ENCODE measurements at places on chromosomes 3 and 15.

- no peak for DNase-seq
These were observed 15.7 kb upstream of the USF3 start for GRCh38 chr3:113712129-113712528.

GRCh38 chr3:35680866-35681650 is 41.7 kb downstream of the ARPP21 start:
- no peak for DNase-seq

- peak; percentile 80 for DNase-seq
These were observed at the start of gene CSK for GRCh38 chr15:74781431-74782258. Gene CSK (plus strand): TSS chr15:74782080. CDS start chr15:74798298, 16,218 bp downstream.

DNA sequence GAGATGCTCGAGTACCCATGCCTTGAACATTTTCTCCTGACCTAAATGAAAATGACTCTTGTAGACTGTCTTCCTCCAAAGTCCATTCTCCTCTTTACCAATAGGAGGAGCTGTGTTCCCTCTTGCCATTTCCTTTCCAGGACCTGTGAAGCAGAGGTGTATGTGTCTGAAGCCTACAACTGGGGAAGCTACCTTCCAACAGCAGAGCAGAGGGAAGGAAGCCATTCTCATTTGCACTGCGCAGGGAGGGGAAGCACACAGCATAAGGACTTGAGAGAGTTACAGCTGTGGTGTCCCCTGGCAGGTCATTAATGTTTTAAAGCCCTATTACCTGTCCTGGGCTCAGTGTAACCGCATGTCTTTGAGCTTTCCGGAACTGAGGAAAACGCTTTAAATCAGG is 38.7 kb downstream of the HSPBAP1 start:
- no peak for DNase-seq

DNA sequence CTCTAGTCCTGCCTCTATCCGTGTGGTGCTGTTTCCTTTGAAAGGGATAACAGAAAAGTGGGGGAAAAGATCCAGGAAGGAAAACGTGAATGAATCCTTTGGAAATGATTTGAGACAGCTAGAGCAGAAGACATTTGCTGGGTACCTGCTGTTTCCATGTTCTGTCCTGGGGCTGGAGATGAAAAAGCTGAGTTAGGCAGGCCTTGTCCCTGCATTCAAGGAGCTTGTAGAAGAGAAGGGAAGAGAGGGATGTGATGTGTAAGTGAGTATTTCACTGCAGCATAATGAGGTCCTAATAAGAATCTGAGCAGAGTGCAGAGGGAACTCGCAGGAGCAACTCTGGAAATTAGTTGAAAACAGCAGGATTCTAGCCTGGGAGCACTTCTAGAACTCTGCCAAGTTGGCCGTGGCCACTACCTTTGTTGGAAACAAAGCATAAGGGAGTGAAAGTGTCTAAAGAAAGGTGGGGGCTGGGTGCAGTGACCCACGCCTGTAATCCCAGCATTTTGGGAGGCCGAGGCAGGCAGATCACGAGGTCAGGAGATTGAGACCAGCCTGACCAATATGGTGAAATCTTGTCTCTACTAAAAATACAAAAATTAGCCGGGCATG is 13.8 kb upstream of the SEMA4B start:
- no peak for DNase-seq

DNA sequence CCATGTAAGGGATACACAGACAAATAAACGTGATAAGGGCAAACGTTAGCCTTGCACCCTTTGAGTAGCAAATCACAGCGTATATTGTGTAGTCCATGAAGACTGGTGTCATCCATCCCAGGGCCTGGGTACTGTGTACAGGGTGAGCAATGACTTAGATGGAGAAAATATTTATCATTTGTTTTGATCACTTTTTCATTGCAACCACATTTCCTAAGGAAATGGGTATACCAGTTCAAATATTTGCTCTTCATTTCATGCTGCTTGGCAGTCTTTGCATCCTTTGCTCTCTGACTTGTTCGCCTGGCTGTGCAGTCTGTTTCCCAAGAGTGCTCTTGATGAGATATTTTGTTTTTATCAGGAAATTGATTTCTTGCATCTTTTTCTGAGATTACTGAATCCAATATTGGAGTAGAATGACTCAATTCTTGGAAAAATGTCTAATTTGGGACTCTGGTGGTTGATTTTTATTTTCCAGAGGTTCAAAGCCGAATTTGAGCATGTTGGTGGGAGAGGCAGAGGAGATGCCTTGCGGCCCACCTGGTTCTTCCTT is 424.6 kb upstream of the SEMA6D start:
- DNase-seq, result no peak

DNA sequence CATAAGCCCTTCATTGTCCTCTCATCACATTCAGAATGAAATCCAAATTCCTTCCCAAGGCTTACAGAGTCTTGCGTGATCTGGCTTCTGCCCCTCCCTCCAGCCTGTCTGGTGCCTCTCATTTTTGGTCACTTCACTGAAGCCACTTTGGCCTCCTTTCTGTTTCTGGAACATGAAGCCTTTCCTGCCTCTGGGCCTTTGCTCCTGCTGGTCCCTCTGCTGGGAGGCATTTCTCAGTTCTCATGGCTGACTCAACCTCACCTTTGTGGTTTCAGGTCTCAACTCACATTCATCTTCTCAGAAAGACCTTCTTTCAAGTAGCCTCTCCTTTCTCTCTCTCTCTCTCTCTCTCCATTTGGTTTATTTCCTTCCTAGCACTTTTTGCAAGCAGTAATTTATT is 43.9 kb upstream of the BHLHE40 start:
- no peak for DNase-seq

GRCh38 chr15:60887139-60887538 is 342.0 kb downstream of the RORA start:
- no peak for DNase-seq

GRCh38 chr3:195542316-195542697 is 818 bp downstream of the PPP1R2 start:
- DNase-seq, result no peak

- no peak for DNase-seq
These were observed 42.2 kb upstream of the RASGRF1 start for GRCh38 chr15:79132770-79133169.

DNA sequence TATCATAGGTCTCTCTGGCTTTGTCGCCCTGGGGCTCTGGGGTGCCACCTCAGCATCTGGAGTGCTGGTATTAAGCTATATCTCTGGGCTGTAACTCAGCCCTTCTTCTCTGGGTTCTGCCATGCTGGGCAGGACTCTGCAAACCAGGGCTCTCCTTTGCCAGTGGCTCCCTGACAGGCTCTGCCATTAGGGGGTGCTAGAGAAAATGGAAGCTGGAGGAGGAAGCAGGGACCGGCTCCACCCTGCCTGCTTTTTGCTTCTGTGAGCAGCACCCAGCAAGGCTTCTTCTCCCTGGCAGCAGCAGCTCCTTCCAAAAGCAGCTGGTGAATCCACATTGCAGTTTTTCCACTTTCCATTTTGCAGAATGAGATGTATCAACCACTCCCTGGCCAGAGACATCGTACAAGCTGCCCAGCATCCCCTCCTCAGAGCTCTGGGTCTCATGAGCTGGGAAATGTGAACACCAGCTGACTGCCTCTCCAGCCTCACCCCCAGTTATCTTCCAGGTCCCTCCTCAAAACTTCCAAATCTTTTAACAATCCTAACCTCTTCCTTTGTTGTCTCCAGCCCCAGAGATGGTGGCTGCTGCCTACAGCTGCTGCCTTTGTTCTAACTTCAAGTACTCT is 165.0 kb downstream of the ABHD5 start:
- DNase-seq, result peak; percentile 10

- no peak for DNase-seq
These were observed 3.4 kb upstream of the MGLL start for GRCh38 chr3:127825756-127826155.

DNA sequence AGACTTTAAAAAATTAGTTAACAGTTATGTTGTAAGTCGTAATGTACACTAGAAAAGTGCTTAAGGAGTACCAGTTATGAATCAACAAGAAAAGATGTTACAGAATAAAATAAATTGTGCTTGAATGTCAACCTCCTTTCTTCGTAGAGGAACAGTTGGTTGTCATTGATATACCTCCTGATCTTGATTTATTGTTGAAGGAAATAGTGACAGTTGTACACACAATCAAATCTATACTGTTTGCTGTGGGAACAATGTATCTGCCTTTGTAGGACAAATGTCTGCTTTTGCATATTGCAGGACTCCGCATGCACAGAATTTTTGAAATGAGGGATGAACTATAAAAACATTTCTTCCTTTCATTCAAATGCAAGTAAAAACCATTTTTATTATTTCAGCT is 19.2 kb downstream of the RASA2 start:
- no peak for DNase-seq

- DNase-seq, result peak; percentile 66
These were observed 251.7 kb upstream of the TBL1XR1 start for GRCh38 chr3:177448987-177449359.

DNA sequence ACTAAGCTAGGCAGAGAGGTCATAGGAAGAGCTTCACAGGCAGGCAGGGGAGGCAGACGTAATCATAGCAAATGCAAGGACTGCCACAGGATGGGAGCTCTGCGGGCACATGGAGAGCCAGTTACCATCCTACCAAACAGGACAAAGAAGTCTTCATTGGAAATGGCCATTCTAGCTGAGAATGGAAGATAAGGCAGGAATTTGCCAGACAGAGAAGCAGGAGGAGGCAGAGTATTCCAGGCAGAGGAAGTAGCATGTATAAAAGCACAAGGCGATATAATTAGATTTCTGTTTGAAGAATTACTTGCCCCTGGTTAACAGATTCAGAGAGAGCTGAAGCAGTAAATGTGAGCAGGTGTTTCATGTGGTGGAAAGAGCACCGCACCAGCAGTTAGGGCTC is 3.5 kb upstream of the SEMA5B start:
- DNase-seq, result no peak

- DNase-seq, result no peak
These were observed 204.5 kb downstream of the XXYLT1 start for GRCh38 chr3:195066441-195066841.

DNA sequence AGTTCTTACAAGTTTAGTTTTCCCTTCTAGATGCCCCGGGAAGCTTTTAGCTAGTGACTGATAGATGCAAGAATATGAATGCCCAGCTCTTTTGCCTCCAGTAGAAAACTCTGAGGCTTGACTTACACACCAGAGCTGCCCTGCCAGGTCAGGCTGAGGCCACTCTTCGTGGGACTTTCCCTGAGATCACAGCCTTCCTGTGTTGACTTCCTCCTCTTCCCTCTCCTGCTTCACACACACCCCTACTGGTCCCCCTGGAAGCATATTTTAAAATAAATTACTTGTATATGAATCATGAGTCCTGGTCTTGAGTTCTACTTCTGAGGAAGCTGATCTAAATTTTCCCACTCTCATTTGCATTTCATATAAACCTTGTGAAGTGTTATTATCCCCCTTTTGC is 413.7 kb downstream of the PDCD6IP start:
- no peak for DNase-seq

DNA sequence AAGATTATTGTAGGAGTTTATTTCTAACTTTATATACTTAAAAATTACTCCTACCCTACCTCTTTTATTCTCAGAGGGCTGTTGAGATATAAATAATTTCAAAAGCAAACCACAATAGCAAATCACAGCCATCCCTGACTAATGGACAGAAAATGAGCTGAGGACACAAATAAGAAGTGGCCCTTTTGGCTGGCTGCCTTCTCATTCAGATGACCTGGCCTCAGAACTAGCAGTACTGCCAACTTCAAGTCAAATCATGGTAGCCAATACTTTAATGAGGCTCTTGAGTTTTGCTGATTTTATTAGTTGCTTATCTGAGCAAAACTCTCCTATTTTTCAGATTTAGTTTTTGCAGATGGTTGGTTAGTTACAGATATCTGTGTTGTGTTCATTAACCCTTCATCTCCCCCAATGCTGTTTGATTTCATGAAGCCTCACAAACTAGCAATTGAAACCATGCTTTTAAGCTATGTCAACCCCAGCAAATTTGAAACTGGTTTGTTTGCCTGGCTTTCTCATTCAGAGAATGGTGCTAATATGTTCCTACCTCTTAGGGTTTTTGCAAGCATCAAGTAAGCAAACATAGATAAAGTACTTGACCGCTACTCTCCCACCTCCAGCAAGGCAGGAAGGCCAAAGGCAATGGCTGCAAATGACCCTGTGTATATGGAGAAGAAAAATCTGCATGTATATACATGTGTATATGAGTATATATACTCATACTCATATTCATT is 73.4 kb upstream of the HACD2 start:
- no peak for DNase-seq

- peak; percentile 82 for DNase-seq
These were observed 2.4 kb downstream of the EHD4 start for GRCh38 chr15:41969851-41970431.

DNA sequence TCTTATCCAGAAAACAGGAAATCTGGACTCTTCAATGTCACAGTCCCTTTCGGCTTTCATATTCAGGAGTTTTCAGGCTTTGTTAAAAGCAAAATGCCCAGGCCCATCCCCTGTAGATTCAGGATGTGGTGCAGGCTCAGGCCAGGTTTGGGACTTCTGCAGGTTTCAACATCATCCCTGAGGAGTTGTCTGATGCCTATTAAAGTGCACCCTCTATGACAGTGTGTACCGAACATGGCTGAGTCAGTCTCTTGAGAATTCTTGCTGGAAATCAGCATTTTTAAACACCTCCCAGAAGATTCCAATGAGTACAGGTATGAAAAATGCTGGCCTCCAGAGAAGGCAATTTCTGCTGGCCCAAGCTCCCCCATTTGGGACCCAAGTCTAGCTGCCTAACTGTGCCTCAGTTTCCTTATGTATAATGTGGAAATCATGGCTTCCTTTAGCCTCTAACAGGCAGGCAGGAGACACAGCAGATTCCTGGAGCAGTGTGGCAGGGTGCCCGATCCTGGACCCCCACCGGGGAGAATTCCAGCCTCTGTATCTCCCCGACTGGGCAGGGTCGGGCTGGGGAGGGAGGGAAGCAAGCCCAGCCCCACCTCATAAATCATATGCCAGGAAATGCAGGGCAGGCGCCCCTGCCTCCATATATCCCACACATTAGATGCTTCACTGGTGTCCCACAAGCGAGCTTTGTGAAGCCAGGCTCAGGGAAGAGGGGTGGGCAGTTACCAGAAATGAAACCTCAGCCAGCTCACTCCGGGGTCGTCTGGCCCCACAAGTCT is 44.4 kb upstream of the SLC6A11 start:
- DNase-seq, result no peak

DNA sequence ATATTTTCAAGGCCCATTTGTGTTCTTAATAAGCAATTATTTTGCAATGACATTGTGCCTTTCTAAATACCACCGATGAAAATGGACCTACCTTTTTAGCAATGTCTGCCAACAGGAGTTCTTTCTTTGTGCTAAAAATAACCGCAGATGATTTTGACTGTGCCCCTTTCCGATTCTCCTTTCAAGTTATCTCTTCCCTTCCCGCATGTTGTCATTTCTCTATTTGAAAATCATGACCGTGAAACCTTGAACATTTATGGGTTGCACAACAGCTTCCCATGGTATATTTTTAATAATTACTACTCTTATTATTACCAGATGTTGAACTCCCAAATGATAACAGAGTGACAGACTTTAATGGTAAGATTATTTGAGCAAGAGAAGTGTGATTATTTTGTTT is 10.3 kb upstream of the ETFA start:
- DNase-seq, result no peak

DNA sequence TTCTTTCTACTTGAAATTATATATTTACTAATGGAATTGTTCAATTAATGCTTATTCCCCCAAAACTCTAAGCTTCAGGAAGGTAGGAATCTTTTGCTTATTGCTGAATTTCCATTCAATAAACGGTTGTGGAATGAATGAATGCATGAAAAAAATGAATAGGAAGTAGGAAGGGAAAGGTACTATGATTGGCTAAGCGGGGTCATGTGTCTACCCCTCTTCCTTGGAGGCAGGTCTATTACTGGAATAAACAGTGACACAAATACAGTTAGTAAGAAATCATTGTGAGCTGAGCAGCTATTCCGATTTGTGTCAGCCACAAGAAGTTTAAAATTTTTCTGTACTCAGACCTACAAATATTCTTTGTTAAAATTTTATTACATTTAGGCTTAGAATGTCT is 10.5 kb upstream of the TRA2B start:
- no peak for DNase-seq

GRCh38 chr3:35383719-35384555 is 255.4 kb upstream of the ARPP21 start:
- DNase-seq, result no peak
